NCI-H2029 (cell line): ENCODE measurements at places on chromosomes 7 and 10.

- no peak for DNase-seq
Measured at GRCh38 chr7:44087911-44088838, 5.8 kb upstream of the POLM start.

- DNase-seq: no peak
Measured at GRCh38 chr10:119149729-119150128, 15.8 kb downstream of the SFXN4 start.

DNA sequence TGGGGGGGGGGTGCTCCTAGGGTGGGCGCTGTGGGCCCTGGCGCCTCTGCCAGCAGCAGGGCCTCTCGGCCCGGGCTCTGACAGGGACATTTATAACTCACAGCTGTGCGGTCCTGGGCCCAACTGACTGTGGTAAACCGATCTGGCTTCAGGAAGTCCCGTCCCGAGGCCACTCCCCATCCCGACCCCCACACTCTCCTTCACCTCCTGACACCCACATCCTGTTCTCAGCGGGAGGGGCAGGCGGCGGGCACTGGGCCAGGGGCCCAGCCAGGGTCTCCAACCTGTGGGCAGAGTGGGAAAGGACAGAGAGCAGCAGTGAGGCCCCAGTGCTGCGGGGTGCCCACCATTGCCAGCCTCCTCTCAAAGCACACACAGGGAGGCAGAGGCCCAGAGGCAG is 69.1 kb downstream of the ZMIZ1 start:
- no peak for DNase-seq

- no peak for DNase-seq
Measured at GRCh38 chr10:91191584-91191919, 28.9 kb upstream of the PCGF5 start.

DNA sequence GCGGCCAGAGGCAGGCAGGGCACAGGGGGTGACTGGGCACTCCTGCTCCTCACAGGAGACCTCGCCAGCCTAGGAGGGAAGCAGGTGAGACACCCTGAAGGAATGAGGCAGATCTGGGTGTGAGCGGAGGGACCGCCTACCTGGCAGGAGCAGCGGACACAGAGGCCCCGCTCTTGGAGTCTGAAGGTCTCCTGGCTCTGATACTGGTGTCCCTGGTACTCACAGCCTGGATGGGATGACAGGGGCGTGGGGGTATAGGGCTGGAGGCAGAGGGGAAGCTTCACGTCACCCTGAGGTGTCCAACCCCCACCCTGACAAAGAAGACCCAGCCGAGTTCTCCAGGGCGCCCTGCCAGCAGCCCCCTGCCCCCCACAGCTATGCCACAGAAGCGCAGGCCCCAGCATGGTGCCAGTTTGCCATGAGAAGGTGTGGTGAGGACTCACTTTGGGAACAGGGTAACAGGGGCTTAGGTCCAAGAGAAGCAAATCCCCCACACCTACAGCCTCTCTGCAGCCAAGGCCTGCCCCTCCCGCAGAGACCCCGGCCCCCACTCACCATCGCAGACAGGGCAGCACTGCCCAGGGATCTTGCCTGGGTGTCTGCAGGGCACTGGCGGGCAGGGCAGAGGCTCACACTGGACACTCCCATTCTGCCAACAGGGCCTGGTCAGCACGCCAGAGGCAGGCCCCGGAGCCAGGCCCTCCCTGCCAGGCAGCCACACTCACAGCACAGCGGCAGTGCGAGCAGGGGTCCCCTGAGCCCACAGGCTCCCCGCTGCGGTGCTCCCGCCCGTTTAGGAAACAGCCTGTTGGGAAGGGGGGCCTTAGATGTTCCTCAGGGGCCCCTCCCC is 17.0 kb downstream of the KCP start:
- DNase-seq: no peak

DNA sequence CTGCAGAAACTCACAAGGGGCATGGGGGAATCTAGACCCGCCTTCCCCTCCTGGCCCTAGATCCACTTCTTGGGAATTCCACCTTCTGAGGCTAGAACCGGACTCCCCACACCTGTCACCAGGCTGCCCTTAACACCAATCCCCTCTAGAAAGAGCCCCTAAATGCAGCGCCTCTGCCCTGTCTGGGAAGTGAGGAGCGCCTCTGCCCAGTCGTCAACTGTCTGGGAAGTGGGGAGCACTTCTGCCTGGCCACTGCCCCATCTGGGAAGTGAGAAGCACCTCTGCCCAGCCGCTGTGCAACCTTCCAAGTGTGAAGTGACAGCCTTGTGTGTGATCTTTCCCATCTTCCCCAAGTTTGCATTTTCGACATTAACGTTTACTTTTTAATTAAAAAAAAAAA is 8.8 kb downstream of the RCC1L start:
- no peak for DNase-seq

DNA sequence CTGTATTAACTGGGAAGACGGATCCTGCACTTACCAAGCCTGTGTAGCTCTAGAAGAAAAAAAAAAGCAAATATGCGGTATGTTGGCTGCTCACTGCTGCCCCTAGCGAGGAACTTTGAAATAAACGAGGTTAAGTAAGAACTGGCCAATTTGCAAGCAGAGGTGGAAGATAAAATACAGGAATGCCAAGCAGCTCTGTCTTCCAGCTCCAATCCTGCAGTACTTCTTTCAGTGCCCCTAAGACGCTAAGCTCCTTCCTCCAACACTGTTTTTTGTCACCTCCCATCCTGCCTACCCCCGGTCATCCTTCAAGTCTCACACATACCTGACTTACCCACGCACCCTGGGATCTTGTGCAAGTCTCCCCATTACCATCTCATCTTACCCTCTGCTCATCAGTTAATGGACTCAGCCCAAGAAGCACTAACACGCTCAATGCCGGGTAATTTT is 809 bp downstream of the C10orf143 start:
- peak; percentile 29 for DNase-seq

DNA sequence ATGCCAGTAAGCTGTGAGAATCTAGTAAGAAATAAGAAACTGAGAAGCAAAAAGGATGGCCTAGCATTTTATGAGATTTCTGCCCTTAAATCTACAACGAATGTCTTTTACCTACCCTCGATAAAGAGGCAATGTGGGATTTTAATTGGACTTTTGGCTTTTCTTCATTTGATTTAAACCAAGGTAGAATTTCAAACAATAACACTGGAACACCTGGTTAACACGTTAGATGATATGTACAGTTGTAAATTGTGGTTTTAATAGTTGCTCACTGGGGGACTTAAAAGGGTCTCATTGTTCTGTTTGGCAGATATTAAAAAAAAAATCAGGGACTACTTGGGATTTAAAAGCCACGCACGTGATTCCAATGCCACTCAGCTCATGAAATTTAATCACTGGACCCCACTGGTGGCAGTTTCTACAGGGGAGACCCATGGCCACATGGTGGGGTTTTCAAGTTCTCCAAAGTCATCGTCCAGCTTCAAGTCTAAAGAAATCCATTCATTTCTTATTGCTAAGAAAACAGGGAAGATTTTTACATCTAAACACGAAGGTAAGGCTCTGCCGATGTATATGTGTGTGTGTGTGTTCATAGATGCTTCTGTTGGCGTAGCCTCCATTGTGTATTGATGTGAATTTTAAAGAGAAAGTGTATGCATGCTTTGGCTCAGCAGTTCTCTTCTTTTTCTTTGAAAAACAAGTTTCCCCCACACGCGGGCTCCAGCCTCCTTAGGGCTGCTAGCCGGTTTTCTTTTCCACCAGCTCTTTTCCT is 588.6 kb upstream of the MKI67 start:
- DNase-seq: no peak
